Trophoblast cell (in vitro differentiated cells and primary cell): ENCODE measurements at places on chromosomes 3 and 15.
A peak's percentile ranks its signal among the peaks of the same experiment; 100 is the strongest.

DNA sequence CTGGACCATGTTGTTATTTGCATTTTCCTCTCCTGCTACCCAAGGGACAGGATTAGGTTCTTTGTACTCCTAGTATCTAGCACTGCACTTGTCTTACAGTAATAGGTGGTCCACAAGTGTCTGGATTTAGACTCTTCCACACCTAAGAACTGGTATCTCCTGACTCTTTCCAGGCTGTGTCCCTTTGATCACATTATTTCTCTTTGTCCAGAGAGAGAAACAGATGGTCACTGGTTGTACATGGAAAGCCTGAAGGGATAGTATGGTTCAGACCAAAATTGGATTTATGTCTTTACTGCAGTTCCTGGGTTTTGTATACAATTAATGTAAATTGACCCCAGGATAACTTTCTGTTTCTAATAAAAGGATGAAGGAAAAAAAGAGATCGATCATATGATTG, 64.0 kb downstream of the PDE8A start:
- peaks cover 2% of the 10 kb centered on the region for H3K4me1 ChIP-seq
- DNase-seq: no peak
- no peak overlapping the region for H3K4me3 ChIP-seq
- no peaks in the 10 kb centered on the region for H3K36me3 ChIP-seq
- no peak overlapping the region for H3K27ac ChIP-seq

GRCh38 chr3:193805448-193805847, 212.4 kb downstream of the OPA1 start:
- DNase-seq: no peak
- H3K27ac ChIP-seq: no peak overlapping the region
- H3K36me3 ChIP-seq: no peaks in the 10 kb centered on the region
- no peaks in the 10 kb centered on the region for H3K27me3 ChIP-seq
- H3K4me3 ChIP-seq: no peak overlapping the region

- H3K4me1 ChIP-seq: peaks cover 16% of the 10 kb centered on the region
- H3K4me3 ChIP-seq: no peak overlapping the region
- H3K36me3 ChIP-seq: peaks cover 9% of the 10 kb centered on the region
- no peaks in the 10 kb centered on the region for H3K27me3 ChIP-seq
- peak; percentile 100 for DNase-seq
- peak overlapping the region; percentile 22 for H3K27ac ChIP-seq
Observed at GRCh38 chr15:74340150-74340549, 27.3 kb downstream of the CYP11A1 start.

- H3K4me3 ChIP-seq: no peak overlapping the region
- no peak overlapping the region for H3K27ac ChIP-seq
- H3K36me3 ChIP-seq: no peaks in the 10 kb centered on the region
- no peaks in the 10 kb centered on the region for H3K27me3 ChIP-seq
Observed at GRCh38 chr15:85955501-85956391, 123.9 kb upstream of the AGBL1 start.

GRCh38 chr3:177764377-177764912, 567.2 kb upstream of the TBL1XR1 start:
- no peak overlapping the region for H3K4me3 ChIP-seq
- no peaks in the 10 kb centered on the region for H3K36me3 ChIP-seq
- H3K27me3 ChIP-seq: no peaks in the 10 kb centered on the region
- no peak overlapping the region for H3K27ac ChIP-seq
- DNase-seq: no peak

DNA sequence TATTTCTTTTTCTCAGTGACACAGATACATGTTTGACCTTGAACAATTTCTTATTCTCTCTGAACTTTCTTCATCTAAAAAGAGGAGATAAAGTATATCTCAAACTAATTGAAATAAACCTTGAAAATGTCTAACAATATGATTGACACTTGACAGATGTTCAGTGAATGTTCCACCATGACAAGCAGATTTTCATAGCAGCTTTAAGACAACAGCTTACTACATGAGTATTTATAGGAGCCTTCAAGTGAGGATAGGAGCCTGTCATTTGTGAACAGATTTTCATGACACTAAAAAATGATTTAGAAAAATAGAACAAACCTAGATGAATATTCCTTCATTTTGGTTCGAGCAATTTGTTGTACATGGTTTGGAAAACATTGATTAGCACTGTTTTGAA, 13.3 kb downstream of the SYN2 start:
- H3K27ac ChIP-seq: no peak overlapping the region
- H3K4me3 ChIP-seq: no peak overlapping the region
- H3K27me3 ChIP-seq: no peaks in the 10 kb centered on the region
- no peaks in the 10 kb centered on the region for H3K4me1 ChIP-seq
